ENCODE measurements at places on chromosomes 11 and 22.

DNA sequence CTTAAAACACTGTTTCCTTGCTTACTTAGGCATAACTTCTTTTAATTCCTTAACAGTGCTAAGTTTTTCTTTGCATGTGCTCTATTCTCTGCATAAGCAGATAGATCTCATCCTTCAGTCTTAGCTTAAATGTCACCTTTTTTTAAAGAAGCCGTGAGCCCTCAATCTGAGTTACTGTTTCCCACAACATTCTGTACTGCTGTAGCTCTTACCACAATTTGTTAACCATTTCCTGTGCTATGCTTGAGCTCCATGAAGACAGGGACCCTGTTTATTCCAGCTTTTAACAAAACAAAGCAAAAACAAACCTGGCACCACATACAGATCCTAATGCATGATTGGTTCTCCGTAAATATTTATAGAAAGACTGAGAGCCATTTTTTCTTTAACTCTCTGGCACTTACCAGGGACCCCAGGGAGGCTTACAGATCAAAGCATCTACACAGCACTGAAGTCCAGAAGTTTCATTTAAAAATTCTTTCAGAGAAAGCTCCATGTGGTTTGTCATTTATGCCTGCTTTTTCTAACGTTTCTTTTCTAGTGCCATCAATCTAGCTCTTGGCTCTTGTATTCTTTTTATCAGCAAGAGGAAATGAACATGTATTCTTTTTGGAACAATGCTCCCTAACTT, 74.9 kb downstream of the DYNC2H1 start:
- no peak for DNase-seq

GRCh38 chr11:128324531-128325141, 262.7 kb downstream of the ETS1 start:
- DNase-seq = no peak

- DNase-seq = no peak
Observed at GRCh38 chr11:58742140-58742539, 10.4 kb upstream of the GLYAT start.

DNA sequence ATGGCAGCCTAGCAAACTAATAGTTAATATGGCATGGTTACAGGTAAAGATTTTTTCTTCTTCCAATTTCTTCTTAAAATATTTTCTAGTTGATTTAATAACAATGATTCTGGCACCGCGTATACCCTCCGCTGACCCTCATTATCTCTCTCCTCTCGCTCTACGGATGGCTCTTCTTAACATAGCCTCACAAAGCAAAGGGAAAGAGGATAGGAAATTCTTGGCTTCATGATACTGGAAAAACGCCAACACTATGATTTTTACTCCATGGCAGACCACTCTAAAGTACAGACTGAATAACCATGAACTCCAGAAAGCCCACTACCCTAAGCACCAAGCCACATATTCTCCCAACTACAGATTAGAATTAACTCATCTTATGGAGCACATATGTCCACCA, 6.1 kb downstream of the PI4KA start:
- no peak for DNase-seq

GRCh38 chr11:65790104-65790901, 3.4 kb downstream of the OVOL1 start:
- no peak for DNase-seq

- no peak for DNase-seq
Observed at GRCh38 chr22:44647141-44647540, 54.9 kb upstream of the PRR5 start.

GRCh38 chr22:42856179-42856864, 751 bp downstream of the ARFGAP3 start:
- DNase-seq = no peak

- DNase-seq = no peak
Observed at GRCh38 chr22:35071784-35072183, 5.8 kb downstream of the ISX start.

GRCh38 chr11:128521682-128522054, 65.7 kb downstream of the ETS1 start:
- DNase-seq = no peak

- DNase-seq = no peak
Observed at GRCh38 chr11:32891657-32892354, 805 bp upstream of the QSER1 start.

- DNase-seq = no peak
Observed at GRCh38 chr22:27754247-27754887, 47.2 kb downstream of the MN1 start.

DNA sequence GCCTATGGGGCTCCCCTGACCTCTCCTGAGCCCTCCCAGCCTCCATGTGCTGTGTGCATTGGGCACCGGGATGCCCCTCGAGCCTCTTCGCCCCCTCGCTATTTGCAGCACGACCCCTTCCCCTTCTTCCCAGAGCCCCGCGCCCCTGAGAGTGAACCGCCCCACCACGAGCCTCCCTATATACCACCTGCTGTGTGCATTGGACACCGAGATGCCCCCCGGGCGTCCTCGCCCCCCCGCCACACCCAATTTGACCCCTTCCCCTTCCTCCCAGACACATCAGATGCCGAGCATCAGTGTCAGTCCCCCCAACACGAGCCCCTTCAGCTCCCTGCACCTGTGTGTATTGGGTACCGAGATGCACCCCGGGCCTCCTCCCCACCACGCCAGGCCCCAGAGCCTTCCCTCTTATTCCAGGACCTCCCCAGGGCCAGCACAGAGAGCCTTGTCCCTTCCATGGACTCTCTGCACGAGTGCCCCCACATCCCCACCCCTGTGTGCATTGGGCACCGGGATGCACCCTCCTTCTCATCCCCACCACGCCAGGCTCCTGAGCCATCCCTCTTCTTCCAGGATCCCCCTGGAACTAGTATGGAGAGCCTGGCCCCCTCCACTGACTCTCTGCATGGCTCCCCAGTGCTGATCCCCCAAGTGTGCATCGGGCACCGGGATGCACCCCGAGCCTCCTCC, 28.8 kb downstream of the TRIOBP start:
- no peak for DNase-seq

DNA sequence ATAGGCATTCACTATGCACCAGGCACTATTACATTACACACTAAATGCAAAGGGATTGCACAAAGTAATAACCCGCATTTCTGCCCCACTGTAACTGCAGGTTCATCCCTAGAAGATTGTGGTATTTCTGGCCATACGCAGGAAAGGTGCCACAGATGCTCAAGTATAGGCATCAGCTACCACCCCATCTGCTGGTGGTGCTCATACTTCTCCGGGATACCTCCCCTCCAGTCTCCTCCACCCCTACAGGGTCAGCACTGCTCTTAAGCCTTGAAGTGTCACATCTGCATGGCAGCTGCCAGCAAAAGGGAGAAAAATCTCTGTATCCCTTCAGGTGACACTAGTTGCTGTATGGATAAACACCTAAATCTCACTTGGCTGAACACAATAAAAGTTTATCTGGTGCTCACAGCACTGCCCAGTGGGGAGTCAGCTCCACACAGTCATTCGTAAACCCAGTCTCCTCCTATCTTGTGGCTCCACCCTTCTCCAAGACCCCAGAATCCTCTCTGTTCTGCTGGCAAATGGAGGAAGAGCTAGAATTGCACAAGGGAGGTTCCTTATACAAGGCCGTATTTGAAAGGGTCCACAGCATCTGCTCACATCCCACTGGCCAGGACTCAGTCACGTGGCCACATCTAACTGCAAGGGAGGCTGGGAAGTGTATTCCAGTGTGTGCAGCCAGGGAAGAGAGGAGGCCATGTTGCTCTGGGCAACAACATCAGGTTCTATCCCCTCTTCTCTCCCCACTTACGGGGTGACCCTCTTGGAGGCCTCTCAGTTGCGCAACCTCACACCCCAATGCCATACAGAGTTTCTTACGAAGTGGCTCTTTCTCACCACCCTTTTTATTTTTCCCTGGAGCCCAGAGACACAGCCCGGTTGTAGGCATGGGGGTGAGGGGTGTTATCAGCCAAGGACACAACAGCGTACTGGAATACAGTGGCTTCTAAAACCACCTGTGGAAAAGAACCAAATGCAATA, 114.7 kb downstream of the BUD13 start:
- no peak for DNase-seq

- no peak for DNase-seq
Observed at GRCh38 chr11:66889960-66890359, 33.1 kb downstream of the LRFN4 start.

- DNase-seq = no peak
Observed at GRCh38 chr11:114892381-114893197, 214.3 kb downstream of the NXPE2 start.

GRCh38 chr22:48396785-48397530, 1430.7 kb downstream of the BRD1 start:
- no peak for DNase-seq

- DNase-seq = no peak
Observed at GRCh38 chr22:41367680-41368542, 13.8 kb upstream of the TEF start.

DNA sequence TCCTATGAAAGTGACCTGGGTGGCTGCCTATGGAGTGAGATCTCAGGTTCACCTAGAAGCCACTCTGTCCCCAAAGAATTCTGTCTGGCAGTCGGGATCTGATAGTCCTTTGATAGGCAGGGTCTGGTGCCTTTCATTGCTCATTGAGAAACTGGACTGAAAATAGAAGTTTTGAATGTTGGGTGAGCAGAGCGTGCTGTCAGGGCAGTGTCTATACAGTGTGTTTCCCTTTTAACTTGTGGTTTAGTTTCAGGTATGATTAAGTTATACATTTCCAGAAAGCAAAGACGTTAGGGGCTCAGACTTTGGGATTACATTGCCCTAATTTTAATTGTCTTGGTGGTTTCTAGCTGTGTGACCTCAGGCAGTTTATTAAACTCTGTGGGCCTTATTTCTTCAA, 111.3 kb upstream of the PAX6 start:
- no peak for DNase-seq

DNA sequence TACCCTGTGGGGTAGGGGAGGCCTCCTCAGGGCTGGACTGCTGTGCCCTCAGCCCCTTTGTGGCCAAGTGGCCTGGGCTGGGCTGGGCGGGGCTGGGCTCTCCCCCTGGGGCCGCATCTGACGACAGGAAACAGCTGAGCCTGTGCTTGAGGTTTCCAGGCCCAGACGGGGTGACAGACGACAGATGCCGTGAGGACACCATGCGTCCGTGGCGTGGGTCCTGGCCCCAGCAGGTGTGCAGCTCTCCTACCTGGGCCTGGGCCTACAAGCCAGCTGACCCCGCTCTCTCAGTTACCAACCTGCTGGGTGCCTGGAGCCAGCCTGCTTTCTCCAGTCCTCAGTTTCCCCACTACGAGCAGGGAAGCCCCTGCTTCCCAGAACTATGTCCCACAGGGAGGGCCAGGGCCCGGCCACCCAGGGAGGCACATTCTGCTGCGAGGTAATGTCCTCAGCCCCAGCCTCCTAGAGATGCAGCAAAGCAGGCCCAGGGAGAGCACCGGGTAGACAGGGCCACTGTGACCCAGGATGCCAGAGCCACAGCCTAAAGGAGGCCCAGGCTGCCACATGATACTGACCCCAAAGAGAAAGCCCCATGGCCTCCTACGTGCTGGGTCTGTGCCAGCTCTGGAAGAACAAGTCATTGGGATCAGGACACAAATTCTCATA, 181.3 kb downstream of the IGLL1 start:
- DNase-seq = no peak

DNA sequence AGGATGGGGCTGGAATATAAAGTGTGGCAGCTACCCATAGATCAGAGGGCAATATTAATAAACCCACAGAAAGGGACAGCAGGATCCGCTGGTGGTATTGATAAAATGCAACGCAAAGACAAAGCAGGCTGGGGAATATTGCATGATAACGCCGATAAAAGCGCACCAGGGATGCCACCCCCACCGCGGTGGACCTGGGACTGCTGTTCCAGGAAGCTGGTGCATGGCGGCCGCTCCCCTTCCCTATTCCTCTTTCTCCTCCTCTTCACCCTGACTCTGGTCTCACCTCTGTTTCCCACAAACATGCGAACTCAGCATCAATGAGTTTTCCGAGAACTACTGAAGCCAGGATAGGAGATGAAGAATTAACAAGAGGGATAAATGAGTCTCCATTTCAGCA, 20.2 kb downstream of the SPATA19 start:
- DNase-seq = no peak

DNA sequence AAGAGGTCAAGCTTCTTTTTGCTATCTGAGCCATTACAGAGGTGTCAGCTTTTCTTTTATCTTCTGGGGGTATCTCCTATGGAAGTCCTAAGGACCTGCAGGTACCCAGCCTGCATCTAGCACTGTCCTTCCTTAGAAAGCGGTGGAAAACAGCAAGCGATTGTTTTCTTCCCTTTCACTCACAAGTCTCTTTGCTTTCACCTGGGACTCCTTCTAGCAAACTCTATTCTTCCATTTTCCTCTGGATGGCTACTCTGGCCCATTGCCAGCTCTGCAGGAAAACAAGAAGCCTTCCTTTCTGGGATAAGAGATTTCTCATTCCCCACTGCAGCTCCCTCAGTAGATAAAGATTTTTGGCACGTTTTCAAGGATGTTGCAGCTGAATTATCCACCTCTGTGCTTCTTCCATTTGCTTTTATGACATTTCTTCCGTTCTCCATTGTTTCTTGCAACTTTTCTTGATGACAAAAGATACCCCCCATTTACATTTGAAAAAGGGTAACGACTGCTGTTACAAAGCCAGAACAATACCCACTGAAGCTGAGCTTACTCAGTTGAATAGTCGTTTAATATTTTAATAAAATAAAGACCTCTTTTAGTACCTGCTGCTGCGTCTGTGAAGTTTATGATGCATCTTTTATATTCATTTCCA, 40.2 kb upstream of the BDNF start:
- no peak for DNase-seq

DNA sequence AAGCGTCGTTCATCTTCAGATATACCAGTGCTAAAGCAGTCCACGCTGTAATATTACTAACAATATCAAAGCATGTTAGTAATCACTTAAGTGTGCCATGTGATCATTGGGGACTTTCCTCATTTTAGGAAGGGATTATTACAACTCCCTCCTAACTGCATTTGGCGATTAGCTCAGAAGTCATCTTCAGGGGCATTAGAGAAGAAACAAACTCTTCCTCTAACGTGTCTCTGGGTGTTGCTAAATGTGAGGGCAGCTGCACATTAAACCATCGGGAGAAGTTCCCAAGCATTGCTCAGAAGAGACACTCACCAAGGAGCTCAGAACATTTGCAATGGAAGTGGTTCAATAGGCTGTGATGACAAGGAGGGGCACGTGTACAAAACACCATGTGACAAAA, 17.2 kb downstream of the TESMIN start:
- no peak for DNase-seq

- DNase-seq = no peak
Observed at GRCh38 chr11:113202431-113202830, 112.0 kb upstream of the TTC12 start.

GRCh38 chr22:49667236-49667635, 160.4 kb downstream of the BRD1 start:
- no peak for DNase-seq

DNA sequence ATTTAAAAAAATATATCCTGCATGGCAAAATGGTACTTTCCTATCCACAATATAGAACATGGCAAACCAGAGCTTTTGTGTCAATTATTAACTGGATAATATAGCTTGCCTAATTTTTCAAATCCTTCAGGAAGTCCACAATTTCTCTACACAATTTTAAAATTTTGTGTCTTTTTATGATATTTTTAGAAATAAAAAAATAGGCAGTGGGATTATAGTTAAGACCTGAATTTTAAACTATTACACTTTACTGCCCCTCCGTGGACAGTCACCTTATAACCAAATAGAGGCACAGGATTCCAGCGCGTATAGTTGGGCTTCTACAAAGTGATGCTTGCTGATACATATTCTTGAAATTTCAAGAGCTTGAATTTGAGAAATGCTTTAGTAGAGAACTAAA, 2.1 kb upstream of the DMC1 start:
- DNase-seq = no peak

All from LNCaP clone FGC (cell line).